ENCODE measurements at places on chromosomes 3 and 15.

DNA sequence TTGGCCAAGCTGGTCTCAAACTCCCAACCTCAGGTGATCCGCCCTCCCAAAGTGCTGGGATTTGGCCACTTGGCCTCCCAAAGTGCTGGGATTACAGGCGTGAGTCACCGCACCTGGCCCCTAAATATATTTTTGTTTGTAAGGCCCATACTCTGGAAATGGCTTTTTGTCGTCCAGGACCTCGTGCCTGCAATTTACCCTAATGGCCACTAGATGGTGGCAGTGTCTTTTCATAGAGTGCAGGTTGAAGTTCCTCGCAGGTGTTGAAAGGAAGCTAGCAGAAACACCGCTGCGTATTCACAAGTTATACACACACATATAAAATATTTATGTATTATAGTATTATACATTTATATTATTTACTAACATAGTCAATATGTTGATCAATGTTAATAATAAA lies 97.2 kb downstream of the LRTM1 start:
- peak; percentile 26 for DNase-seq

DNA sequence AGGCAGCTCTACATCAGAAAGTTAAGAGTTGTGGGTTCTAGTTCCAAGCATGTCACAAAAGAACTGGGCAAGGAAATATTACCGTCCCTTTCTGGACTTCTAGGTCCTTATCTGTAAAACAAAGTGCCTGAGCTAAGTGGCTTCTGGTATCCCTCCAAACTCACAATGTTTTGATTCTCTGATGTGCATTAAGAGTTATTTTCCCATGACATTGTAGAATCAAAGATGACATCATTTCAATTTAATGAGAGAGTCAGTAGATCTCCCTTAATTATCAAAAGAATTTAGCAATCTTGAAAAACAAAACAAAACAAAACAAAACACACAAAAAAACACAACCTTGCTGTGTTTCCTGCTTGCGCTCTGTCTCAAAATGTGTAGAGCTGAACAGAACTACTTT lies 88.7 kb downstream of the DUT start:
- DNase-seq: peak; percentile 52

GRCh38 chr15:81595752-81596151 lies 221.7 kb upstream of the TMC3 start:
- no peak for DNase-seq

DNA sequence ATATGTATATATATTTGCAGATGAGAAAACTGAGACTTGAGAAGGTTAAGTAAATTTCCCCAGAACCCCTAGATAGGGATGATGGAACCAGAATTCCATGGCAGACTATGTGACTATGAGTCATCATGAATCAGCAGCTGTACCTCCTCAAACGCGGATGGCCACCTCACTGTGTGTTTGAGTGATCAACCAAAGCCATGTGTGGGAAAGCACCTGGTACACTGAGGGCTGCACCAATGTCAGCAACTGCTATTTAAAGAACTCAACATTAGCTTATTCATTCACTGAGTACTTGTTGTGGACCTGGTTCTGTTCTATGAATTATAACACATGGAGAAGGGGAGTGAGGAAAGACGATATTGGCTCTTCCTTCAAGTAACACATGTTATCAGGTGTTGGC lies 377.0 kb downstream of the GAP43 start:
- peak; percentile 88 for DNase-seq

GRCh38 chr3:194797555-194798250 lies 112.0 kb downstream of the FAM43A start:
- no peak for DNase-seq

DNA sequence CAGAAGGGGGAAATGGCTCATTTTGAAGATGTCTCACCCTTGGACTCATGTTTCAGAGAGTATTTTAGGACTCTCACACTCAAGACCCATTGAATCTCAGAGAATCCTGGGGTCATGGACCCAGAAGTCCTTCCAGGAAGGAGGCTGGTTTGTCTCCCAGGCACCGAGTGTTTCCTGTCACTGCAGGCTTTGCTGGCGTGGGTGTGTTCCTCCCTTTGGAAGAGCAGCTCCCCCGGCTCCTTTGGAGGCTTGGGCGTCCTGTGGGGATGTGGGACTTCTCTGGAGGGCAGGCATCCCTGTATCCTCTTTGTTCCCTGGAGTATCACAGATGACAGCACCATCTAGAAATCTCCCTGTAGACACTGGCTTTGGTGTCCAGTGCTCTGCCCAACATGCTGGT lies 40.0 kb downstream of the DNAH1 start:
- no peak for DNase-seq

GRCh38 chr3:102299125-102299877 lies 135.5 kb upstream of the ZPLD1 start:
- DNase-seq: no peak

GRCh38 chr3:106323586-106323985 lies 454.8 kb upstream of the CBLB start:
- DNase-seq: peak; percentile 58

DNA sequence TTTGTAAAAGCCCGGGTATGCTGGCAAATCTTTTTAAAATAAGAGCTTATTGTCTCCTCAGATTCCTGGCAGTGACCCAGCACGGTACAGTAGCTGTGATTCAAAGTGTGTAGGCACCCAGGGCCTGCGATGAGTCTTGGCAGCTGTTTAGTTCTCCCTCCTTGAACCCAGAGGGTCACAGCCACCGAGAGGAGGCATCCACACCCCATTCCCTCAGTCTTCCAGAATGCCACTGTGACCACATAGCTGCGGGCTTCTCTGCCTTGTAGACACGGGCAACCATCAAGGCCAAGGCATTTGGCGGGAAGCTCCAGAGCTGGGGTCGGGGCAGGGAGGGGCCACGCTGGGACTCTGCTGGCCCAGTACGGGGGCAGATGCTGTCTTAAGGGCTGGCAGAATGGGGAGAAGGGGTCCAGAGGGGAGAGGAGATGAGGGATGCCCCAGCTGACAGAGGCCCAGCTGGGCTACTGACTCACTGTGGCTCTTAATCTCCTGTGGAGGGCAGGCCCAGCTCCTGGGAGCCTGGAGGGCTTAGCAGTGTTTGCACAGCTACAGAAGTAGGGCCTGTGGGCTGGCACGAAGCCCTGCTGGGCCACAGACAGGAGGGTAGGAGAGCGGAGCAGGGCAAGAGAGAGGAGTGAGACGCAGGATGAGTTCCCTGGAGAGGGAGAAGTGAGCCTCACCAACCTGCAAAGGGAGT lies 68.8 kb upstream of the DLG1 start:
- DNase-seq: peak; percentile 77

GRCh38 chr3:57805674-57806073 lies 49.6 kb downstream of the SLMAP start:
- peak; percentile 75 for DNase-seq

GRCh38 chr3:155326244-155326643 lies 32.8 kb upstream of the STRIT1 start:
- DNase-seq: no peak

- DNase-seq: peak; percentile 89
Measured at GRCh38 chr15:49313650-49314049, 109.4 kb upstream of the FGF7 start.

- DNase-seq: no peak
Measured at GRCh38 chr15:69185706-69186105, 25.3 kb downstream of the GLCE start.

DNA sequence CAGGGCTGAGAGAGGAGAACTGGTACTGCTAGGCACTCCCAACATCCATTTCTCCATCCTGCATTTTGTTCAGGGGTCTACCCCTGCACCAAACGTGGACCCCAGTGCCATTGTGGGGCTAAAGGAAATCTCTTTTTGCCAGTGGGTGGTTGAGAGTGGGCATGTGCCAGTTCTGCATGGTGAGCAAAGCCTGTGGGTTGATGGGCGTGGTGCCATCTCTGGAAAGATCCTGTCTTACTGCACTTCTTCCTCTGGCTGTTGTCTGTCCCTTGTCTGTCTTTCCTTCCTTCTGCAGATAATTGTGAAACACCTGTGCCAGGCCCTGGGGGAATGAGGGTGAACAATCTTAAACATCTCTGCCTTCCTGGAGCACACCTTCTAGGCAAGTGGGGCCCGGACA lies 1.4 kb upstream of the RARRES1 start:
- no peak for DNase-seq

DNA sequence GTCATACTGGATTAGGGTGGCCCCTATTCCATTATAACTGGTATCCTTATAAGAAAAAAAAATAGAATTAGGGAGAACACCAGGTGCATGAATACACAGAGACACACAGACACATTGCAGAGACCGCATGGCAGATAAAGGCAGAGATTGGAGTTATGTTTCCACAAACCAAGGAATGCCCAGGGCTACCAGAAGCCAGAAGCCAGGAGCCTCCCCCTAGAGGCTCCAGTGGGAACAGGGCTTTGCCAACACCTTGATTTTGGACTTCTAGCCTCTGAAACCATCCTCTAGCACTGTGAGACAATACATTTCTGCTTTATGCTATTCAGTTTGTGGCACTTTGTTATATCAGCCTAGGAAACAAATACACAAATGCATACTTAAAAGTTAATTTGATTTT lies 10.4 kb downstream of the GOLM2 start:
- peak; percentile 15 for DNase-seq

DNA sequence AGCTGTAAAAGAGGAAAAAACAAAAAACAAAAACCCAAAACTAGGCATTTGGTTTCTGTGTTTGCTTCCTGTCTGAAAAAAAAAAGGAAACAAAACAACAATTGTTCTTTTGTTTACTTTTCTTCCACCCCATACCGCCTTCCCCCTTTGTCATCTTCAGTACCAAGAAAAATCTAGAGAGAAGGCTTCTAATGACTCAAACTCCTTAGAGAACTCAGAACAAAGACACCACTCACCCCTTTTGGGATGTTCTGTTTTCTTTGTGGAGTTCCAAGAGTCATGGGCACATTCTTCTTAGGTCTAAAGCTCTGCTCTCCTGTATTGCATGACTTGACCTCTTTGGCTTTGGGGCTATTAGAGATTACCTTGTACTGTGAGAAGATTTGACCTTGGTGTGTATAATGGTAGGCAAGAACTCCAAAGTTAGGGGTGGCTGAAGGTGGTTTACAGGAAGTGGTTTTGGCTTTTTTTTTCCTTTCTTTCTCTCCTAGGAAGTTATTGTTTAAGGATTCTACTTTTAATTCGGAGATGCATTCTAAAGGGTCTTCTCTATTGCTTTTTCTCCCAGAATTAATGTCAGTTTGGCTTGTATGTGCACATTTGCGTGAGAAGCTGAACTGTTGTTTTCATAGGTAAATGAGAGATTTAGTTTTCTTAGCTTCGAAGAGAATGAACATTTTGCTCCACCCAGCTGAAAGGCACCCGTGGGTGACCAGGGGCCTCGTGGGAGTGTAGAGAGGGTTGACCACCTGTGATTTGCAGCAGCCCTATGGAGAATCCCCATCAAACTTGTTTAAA lies 39.5 kb upstream of the ZBTB20 start:
- DNase-seq: no peak

GRCh38 chr3:23004971-23005370 lies 198.2 kb upstream of the UBE2E2 start:
- peak; percentile 72 for DNase-seq

- no peak for DNase-seq
Measured at GRCh38 chr3:31529421-31529820, 3.3 kb upstream of the STT3B start.

DNA sequence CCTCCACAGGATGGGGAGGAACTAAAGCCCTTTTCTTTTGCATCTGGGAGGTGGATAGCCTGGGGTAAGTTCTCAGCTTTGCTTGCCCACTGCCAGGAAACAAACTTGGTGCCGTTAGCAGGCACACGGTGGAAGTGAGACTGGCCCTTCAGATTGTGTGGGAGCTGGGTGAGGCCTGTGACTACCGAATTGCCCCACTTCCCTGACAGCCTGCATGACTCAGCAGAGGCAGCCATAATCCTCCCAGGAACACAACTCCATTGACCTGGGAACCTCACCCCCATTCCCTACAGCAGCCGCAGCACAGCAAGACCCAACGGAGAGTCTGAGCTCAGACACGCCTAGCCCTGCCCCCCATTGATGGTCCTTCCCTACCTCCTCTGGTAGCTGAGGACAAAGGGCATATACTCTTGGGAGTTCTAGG lies 282.6 kb downstream of the KLF13 start:
- no peak for DNase-seq

GRCh38 chr3:161475905-161476304 lies 20.7 kb upstream of the OTOL1 start:
- DNase-seq: peak; percentile 4

DNA sequence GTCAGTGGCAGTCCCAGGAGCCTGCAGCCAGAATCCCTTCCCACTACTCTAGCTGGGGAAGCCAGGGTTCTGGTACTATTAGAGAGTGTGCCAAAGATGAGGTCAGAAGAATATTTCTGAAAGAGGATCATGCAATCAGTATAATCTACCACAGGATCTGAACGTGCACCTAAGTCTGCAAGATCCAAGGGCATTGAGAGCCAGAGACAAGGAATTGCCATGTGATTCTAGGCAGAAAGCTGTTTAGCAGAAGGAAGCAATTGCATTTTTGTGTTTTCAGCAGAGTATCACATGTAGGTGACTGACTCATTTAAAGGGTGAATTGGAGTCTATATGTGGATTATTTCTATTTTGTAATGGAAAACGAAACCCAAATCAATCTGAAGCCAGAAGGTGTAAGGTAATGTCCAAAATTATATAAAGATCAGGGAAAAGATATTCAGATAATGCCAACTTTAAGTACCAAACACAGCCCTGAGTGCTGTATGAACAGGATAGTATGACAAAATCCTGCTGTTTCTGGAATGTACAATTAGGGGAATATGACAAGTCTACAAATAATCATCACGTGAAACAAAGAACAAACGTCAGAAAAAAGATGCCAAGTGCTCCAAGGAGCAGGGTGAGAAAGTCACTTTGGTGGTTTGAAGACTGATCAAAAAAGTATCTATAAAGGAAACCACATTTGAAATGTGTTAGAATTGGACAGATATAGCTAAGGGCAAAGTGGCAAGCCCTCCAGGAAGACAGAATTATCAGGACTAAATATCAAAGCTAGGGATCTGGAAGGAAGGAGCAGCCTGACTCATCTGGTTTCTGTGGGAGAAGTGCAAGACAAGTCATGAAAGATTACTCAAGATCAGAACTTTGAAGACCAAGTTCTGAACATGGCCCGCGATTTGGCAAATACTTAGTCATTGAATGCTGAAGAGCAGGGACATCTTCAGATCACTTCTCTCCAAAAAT lies 1036.6 kb downstream of the NTRK3 start:
- DNase-seq: peak; percentile 87

DNA sequence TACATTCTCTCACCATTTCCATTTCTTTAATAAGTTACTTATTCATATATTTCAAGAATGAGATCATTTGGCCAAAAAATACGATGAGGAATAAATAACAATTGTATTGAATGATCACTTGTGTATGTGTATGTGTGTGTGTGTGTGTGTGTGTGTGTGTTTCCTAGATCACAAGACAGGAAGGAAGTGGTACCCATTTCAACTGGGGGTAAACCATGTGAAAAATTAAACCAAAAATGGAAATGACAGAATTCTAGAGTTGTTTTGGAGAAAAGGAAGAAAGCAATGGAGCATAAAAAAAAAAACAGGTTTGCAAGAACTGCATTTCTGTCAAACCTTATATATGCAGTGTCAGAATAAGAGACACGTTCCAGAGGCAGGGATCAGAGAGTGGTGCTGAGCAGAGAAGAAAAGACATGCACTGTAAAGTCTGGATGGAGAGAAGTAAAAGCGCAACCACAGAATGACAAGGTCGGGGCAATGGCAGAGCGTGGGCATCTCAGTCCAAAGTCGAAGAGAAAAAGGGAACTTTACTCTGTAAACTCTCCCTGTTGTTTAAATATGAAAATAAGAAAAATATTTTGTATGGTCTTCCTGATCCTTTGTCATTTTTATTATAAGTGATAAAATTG lies 75.5 kb downstream of the PEX5L start:
- no peak for DNase-seq

- DNase-seq: no peak
Measured at GRCh38 chr3:15510493-15510892, 11.0 kb downstream of the COLQ start.

All from EH (cell line).